GM03348 (cell line): ENCODE measurements at places on chromosomes 3 and 15.

DNA sequence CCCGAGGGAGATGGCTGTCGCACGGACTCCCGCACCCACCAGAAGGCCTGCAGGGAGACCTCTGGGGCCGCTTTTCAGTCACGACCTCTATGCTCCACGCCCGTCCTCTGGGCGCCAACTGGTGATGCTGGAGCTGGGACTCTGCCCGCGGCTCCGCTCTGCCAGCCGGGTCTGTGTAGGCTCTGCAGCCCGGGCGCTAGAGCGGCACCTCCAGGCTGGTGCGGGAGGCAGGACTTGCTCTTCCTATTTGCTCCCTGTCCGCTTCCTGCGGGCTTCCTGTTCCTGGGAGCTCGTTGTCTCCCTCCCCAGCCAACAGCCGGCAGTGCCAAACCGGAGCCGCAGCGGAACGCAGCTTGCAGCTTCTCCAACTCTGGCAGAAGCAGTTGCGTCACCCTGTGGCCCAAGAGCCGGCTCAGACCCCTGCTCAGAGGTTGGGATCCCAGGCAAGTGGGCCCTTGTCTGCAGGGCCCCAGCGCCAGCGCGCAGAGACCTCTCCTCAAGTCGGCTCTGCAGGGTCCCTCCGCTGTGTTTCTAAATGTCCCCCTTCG, 285.9 kb downstream of the XXYLT1 start:
- DNase-seq, result peak; percentile 85

GRCh38 chr3:45777111-45777745, 19.1 kb downstream of the SLC6A20 start:
- DNase-seq, result no peak

GRCh38 chr3:20700714-20701113, 514.7 kb upstream of the SGO1 start:
- no peak for DNase-seq

- DNase-seq, result peak; percentile 75
These were observed 68.6 kb downstream of the FILIP1L start for GRCh38 chr3:100045696-100046095.

- DNase-seq, result peak; percentile 3
These were observed 664 bp upstream of the PIK3CA start for GRCh38 chr3:179147514-179147872.

- DNase-seq, result no peak
These were observed 726.5 kb upstream of the NECTIN3 start for GRCh38 chr3:110344897-110345767.
